Urinary bladder (tissue), 4 donors: ENCODE measurements at places on chromosomes 6 and 20. TPM values are rescaled to one million over a fixed set of nuclear protein-coding genes. Genes with fewer than 3 reads are reported as not detected.

SIRPD gene
- 0.53 TPM for polyA plus RNA-seq

BFSP1 gene
- 2.0 TPM for polyA plus RNA-seq

ARMH2 gene
- not detected for polyA plus RNA-seq

PRKN gene
- 3.5 TPM for polyA plus RNA-seq

DCBLD1 gene
- polyA plus RNA-seq, result 4.5 TPM

UST gene
- 12.4 TPM for polyA plus RNA-seq

KIF25 gene
- 0.53 TPM for polyA plus RNA-seq

HDGFL1 gene
- polyA plus RNA-seq, result not detected

ZBTB46 gene
- 6.7 TPM for polyA plus RNA-seq

DNA sequence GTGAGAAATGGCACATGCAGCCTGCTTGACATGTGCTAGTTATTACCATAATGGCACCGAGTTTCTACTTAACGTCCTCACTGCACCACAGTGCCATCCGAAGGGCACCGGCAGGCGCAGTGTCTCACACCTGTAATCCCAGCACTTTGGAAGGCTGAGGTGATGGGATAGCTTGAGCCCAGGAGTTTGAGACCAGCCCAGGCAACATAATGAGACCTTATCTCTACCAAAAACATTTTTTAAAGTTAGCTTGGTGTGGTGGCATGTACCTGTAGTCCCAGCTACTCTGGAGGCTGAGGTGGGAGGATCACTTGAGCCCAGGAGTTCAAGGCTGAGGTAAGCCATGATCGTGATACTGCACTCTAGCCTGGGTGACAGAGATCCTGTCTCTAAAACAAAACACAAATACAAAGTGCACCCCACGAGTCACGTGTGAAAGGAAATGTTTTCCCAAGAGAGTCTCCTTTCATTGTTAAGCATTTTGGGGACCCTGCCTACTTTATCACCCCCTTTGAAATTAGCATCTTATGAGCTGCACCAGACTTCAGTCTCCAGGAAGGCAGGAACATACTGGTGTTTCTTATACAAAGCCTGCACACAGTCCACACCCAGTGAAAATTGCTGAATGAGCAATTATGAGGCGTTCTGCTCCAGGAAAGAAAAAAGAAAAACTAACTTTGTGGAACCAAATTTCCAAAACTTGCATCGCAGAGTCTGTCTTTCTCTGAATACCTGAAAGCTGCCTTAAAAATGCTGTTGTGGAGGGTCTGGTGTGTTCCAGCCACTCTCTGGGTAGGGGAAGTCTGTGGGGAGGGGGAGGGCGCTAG is 47.1 kb upstream of the FOXQ1 start:
- no peak for DNase-seq

DNA sequence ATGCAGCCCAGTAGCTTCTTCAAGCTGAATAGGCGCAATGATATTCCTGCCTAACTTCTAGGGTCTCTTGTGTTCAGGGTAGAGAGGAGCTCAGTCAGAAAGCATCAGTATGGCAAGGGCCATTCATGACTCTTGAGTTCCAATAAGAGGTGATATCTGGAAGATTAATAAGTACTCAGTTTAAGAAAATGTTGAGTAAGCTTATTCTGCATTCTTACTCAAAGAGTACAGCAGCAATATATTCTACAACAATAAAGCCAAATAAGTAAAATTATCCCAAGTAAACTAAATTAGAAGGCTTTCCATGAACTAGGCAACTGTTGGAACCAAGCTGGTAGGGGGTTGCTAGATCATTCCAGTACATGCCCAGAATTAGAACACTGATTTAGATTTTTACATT is 303.2 kb downstream of the PACRG start:
- DNase-seq, result no peak

DNA sequence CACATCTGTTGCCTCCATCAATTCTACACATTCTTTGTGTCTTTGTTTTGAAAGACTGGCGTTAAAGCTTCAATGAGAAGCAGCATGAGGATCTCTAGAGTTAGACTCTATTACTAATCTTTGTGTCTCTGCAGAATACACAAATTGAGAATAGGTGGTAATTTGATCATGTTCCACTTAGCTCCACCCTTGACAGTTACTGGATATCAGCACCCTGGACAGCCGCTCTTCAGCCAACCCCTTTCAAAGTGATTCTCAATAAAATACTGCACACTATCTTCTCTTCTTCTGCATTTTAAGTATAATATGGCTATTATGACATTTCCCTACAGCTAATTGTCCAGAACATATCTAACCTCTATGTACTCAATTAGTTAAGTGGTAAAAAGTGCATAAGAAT is 54.3 kb upstream of the CNR1 start:
- no peak for DNase-seq

DNA sequence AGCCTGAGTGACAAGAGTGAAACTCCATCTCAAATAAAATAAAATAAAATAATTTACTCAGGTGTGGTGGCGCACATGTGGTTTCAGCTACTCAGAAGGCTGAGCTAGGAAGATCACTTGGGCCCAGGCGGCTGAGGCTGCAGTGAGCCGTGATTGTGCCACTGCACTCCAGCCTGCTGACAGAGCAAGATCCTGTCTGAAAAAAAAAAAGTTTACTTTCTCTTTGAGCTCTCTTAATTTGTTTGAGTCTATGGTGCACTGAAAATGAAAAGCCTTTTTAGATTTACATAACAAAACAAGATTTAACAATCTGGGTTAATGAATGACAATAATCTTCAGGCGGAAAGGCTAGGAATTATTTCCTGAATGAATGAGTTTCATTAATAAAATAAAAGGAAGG is 23.3 kb upstream of the NHSL1 start:
- DNase-seq, result no peak

- no peak for DNase-seq
These were observed 71.1 kb downstream of the PERP start for GRCh38 chr6:138036111-138036510.

- peak; percentile 52 for DNase-seq
These were observed 43.7 kb downstream of the FRK start for GRCh38 chr6:116016846-116017545.

- DNase-seq, result peak; percentile 95
These were observed at the start of gene WASF1 for GRCh38 chr6:110179406-110180227. Gene WASF1, minus strand, starts transcription at chr6:110179670. Its CDS starts 52,069 bp downstream, at chr6:110127601.

- no peak for DNase-seq
These were observed 113.6 kb upstream of the ID4 start for GRCh38 chr6:19723545-19723944.

DNA sequence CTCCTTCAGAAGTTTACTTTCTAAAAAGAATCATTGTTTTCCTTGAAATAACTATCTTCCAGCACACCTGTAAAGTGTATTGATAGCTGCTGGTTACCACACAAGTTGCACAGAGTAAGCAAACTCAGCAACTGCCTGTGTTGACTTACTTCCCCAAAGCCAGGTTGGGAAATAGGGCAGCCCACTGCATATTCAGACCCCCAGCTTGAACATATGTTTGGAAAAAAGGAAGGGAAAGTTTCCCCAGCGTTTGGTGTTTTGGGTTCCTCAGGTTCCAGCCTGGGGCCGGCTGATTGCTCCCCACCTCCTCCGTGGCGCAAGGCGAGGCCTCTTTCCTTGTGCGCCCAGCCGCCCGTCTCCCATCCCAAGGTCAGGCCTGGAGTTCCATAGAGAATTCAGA is 70.1 kb upstream of the QKI start:
- no peak for DNase-seq

- no peak for DNase-seq
These were observed 210.6 kb upstream of the CDYL start for GRCh38 chr6:4565301-4566250.

- no peak for DNase-seq
These were observed 30.9 kb upstream of the TAGAP start for GRCh38 chr6:159075506-159076228.

GRCh38 chr6:85684133-85684808 is 41.6 kb upstream of the SYNCRIP start:
- no peak for DNase-seq

DNA sequence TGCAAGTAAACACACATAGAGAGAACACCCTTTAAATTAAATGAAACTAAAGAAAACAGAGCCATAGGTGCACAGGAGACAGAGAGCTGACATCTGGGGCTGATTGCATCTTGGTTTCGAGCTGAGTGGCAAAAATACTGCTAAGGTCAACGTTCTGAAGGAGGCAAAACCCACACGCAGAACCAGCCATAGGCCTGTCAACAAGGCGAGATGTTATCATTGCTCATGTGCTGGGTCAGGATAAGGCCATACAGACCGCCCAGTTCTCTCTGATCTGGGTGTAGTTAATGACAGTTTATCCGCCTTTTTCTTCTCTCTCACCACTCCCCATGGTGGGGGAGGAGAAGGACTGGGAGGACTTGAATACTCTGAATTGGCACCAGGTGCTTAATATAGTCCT is 4.5 kb upstream of the FAM110A start:
- DNase-seq, result no peak

DNA sequence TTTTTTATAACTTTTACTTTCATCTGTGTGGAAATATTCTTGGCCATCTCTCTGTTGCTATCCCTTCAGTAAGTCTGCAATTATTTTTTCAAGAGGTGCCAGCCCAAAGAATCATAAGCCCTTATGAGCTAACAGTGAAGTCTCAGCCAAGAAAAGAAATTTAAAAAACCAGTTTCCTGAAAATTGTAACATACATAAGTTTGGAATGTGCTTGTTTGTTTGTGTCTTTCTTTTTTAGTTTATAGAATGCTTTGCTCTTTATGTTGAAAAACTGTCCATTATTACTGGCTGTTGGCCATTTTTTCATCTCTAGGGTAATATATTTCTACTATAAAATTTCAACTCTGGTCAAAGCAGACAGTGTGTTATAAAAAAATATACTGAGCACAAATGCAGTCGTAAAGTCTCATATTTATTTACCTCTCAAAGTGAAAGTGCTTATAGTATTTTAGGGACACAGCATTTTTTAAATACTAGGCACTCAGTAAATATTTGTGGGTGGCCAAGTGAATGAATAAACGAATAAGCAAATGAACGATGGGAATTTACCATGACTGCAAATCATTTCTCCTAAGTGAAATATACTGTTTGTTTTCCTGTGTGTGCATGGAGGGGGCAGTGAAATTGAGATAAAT is 659.7 kb downstream of the KIF16B start:
- no peak for DNase-seq

- no peak for DNase-seq
These were observed 25.1 kb downstream of the MYBL2 start for GRCh38 chr20:43691928-43692524.

- DNase-seq, result no peak
These were observed 51.7 kb downstream of the NCOA6 start for GRCh38 chr20:34773726-34774125.

- DNase-seq, result no peak
These were observed 57.1 kb upstream of the GJE1 start for GRCh38 chr6:142075516-142076101.

GRCh38 chr6:1574890-1575209 is 34.9 kb upstream of the FOXC1 start:
- DNase-seq, result no peak
